Bronchial epithelial cell (primary cell): ENCODE measurements at places on chromosomes 4 and X.
A peak's percentile ranks its signal among the peaks of the same experiment; 100 is the strongest.

DNA sequence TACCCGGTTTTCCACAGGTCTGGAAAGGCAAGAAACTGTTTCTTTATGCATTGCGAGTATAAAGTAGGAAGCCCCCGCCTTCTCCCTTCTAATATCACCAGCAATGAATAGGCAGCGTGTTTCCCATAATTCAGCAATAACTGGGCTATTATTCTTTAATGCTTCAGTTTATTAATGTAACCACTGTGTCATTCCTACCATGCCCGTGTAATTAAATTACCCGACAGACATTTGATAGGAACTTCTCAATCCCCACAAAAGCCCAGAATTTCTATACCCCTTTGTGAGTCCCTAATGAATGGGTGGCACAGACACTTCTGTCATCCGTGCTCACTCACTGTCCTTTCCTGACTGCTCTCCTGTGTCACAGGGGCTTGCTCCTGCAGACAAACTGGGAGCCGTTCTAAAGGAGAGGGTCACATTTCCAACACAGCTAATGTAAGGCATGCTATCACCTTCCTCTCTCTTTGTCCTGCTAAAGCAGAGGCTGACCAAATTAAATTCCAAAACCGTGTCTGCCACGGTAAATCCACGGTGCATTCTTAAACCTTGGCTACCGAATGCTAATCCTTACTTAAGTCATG, 108.5 kb upstream of the MID1 start:
- no peak for DNase-seq

GRCh38 chr4:19941434-19941833, 310.3 kb upstream of the SLIT2 start:
- DNase-seq: no peak

DNA sequence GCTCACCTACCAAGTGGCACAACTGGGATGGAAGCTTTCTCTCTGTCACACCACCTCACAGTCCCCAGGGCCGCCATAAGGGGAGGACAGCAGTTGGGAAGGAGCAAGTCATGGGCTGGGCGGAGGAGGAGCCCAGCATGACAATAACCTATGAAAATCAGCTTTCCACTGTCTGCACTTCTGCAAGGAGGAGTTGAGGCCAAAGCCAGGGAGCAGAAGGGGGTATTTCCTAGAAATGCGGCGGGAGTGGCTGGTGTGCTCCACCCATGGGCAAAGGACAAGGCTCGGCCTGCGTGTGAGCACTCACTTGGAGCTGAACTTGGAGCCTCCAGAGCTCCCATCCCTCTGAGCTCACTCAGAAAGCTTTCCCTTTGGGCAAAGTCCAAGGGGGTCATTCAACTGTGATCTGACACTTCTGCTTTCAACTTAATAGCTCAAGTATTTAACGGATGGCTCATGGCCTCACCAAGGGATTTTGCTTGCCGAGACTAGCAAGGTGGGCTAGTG, 18.5 kb downstream of the APLN start:
- peak; percentile 66 for DNase-seq

DNA sequence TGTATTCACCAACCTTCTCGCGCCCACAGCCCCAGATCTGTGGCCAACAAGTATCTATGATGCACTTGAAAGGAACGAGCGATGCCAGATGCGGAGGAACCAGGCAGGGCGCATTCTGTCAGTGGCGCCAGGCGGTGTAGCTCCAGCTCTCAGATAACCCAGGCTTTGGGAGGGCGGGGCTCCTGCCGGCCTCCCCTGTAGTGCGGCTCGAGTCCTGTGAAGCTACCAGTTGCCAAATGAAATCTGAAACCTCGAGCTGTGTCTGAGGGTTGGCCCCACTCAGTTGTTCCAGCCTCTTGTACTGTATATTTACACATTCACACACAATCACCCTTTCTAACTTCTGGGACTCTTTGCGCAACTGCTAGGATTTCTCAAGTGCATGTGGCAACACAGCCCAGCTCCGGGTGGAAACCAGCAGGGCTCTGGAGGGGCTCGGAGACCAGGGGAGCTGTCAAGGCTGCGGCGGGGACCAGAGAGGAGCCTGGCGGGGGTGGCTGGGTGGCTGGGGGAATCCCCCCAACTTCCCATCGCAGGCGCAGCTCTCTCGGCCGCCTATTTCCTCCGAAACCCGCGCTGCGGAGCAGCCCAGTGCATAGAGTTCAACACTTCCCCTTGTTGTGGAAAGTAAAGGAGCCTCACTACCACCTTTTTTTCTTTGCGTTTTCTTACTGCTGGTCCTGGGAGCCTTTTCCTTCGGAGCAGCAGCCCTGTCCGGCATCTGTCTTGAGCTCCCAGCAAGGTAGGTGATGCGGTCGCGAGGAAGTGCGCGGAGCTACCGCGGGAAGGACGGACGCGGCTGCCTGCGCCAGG, at the start of gene ARHGAP24:
ARHGAP24 (plus strand) TSS at position 333 of the 813 bp plus-strand sequence.
- DNase-seq: peak; percentile 96

- DNase-seq: peak; percentile 19
These were observed 82.7 kb upstream of the FGF13 start for GRCh38 chrX:138794246-138794645.

- DNase-seq: no peak
These were observed 3.4 kb downstream of the MAGEB5 start for GRCh38 chrX:26219351-26219750.

DNA sequence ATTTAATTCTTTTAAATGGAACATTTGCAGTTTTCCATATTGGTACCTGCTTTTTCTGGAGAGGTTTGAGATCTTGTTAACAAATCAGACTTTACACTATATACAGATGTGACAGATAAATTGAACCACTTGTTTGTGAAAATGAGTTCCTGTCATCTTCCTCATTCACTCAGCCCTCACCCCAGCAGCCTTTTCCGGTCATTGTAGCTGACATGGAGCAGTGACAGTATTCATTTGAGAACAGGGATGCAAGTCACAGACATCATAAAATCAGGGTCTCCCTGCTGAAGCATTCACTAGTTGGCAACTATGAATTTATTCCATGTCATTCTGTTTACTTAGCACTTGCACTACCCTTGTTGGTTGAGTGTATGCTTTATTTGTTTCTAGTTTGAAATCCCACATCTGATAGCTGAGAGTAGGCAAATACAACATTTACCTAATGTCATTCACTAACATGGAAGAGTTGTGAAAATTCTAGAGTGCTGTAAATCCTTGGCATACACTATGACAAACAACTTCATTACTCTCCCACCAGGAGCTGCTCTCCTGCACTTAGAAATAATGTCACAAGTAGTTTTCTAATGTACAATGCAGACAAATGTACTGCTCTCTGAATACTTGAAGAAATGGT, 78.9 kb downstream of the UGT8 start:
- no peak for DNase-seq

GRCh38 chrX:118503260-118504041, 7.8 kb downstream of the DOCK11 start:
- no peak for DNase-seq

DNA sequence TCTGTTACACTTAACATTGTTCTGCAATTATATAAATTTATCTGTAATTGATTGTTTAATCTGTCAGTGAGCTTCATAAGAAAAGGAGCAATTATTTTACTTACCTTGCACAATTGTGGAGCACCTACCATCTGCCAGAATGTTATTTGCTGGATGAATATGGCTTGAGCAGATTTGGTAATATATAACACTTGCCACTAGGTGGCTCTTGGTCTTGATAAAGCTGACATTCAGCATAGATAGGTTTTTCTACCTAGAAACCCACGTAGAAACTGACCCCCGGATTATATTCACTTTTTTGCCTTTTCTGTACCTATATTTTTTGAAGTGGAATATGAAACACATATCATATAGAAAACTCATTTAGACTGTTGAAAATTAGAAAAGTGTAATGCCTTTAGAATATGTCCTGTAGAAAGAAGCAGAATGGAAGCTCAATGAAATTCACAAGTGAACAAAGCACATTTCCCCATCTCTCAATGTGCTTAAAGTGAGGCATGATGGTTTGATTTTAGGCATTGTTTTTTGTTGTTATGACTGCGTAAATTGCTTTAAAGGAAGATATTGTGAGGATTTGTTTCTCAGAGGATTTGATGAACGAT, 9.5 kb downstream of the RBPJ start:
- DNase-seq: peak; percentile 68

DNA sequence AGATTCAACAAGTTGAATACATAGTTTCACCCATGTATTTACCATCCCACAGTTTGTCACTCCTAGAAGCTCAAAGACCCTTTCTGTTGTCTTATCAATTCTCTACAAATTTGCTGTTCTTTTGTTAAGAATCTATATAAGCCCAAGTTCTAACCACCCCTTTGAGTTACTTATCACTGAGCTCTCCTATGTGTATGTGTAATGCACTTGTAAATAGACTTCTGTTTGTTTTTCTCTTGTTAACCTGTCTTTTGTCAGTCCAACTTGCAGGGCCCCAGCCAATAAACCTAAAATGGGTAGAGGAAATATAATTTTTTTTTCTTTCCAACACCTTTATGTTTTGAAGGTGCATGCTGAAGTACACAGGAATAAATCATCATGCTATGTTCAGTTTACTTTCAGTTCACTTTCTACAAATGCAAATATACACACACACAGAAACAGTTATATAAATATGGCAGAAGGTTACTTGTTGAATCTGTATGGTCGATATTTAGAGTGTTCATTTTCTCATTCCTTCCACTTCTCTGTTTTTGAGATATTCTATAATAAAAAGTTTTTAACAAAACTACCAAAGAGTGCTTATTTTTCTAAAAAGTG, 22.3 kb upstream of the CLOCK start:
- DNase-seq: no peak
